ENCODE measurements at places on chromosomes 2 and 18. TPM values are rescaled to one million over a fixed set of nuclear protein-coding genes. Genes with fewer than 3 reads are reported as not detected.

Gene CEBPZOS
- 47.3 TPM for total RNA-seq

Gene ZNF24
- total RNA-seq = 46.5 TPM

Gene IL1RL2
- 0.40 TPM for total RNA-seq

Gene HMSD
- not detected for total RNA-seq

Gene SERPINB4
- not detected for total RNA-seq

Gene ANKRD53
- 0.58 TPM for total RNA-seq

Gene CROCC2
- total RNA-seq = not detected

Gene FOXI3
- total RNA-seq = not detected

Gene GPR39
- total RNA-seq = not detected

Gene HOXD10
- not detected for total RNA-seq

Gene ATG9A
- total RNA-seq = 180 TPM

Gene DCDC2C
- not detected for total RNA-seq

Gene GCG
- total RNA-seq = not detected

Gene NT5DC4
- not detected for total RNA-seq

Gene MEP1B
- not detected for total RNA-seq

Gene COLEC11
- not detected for total RNA-seq

Gene ALKAL2
- not detected for total RNA-seq

Gene CREG2
- 0.13 TPM for total RNA-seq

Gene OXER1
- 0.32 TPM for total RNA-seq

Gene INPP1
- total RNA-seq = 11.9 TPM

Gene EFEMP1
- 20.6 TPM for total RNA-seq

Gene PRPF40A
- total RNA-seq = 39.6 TPM

Gene EVX2
- not detected for total RNA-seq

Gene AMER3
- total RNA-seq = not detected

Gene CFAP53
- 0.37 TPM for total RNA-seq

Gene PLEKHH2
- 0.75 TPM for total RNA-seq

Gene CHAC2
- 5.4 TPM for total RNA-seq

Gene RUFY4
- total RNA-seq = not detected

Gene SLC9A4
- not detected for total RNA-seq

Gene SLC11A1
- total RNA-seq = 3.9 TPM

Gene SP140
- 0.59 TPM for total RNA-seq

Gene LOXL3
- 1.2 TPM for total RNA-seq

Gene NEMP2
- 0.86 TPM for total RNA-seq

Gene CCDC178
- total RNA-seq = not detected

Gene SH2D6
- total RNA-seq = 0.48 TPM

Gene IL36G
- not detected for total RNA-seq

Gene RFTN2
- total RNA-seq = 0.92 TPM

Gene KCNG2
- total RNA-seq = 0.54 TPM

Gene CXXC1
- total RNA-seq = 23.2 TPM

Gene PPP1R1C
- 0.40 TPM for total RNA-seq

Gene TMEM163
- total RNA-seq = 0.34 TPM

Gene LCT
- not detected for total RNA-seq

Gene CYTIP
- 2.3 TPM for total RNA-seq

Gene KCNG3
- not detected for total RNA-seq

Gene TDRD15
- not detected for total RNA-seq
